DMS79 (cell line): ENCODE measurements at places on chromosomes 4 and X.
A peak's percentile ranks its signal among the peaks of the same experiment; 100 is the strongest.

- DNase-seq = no peak
Observed at GRCh38 chr4:115159141-115159540, 45.7 kb upstream of the NDST4 start.

DNA sequence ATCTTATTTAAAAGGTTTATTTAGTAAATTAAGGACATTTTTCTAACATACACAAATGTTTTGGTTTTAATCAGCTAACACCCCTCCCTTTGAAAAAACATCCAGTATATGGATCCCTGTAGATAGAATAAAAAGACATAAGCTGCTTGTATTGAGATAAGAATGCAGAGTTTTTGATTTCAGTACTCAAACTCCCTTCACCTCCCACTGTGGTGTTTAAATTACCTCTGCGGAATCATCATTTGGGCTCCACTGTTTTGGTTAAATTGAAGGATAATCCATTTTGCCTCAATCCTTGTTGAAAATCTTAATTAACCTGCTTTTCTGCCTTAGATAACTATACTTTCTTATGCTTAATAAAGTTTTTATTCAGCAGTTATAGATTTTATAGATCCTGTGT lies 27.6 kb downstream of the USP53 start:
- DNase-seq = no peak

- no peak for DNase-seq
Observed at GRCh38 chrX:43968359-43968781, 4.8 kb downstream of the NDP start.

DNA sequence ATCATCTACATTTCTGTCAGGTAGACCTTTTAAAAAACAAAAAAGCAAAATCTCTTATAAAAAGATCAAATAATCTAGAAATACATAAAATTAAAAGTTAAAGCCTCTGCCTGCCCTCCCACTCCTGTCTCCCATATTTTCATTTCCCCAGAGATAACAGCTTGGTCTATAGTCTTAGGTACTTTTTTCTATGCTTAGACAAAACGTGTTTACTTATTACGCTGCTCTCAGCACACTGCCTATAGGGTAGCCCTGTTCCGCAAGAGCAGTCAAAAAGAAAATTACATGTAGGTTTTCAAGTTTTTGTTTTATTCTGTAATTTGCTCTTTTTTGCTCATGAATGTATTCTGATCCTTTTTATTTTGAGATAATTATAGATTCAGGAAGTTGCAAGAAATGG lies 73.3 kb downstream of the TAF1 start:
- DNase-seq = no peak

- no peak for DNase-seq
Observed at GRCh38 chrX:85004255-85004654, 578 bp downstream of the APOOL start.

GRCh38 chrX:113947548-113947947 lies 636.3 kb upstream of the HTR2C start:
- no peak for DNase-seq

DNA sequence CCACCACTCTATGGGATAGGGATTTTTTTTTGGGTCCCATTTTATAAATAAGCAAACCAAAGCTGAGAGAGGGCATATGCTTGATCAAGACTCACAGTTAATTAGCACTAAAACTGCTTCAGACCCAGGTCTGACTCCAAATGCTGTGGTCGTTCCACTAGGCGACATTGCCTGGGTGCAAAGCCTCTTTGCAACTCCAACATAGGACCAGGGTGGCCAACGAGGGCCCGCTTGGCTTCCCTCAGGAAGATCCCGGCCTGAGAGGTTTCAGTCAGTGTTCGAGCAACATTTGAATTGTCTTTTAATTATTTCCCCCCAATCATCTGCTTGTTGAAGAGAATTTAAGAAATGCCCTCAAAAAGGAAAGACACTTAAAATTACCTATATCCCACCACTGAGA lies 11.2 kb downstream of the PJA1 start:
- DNase-seq = no peak

DNA sequence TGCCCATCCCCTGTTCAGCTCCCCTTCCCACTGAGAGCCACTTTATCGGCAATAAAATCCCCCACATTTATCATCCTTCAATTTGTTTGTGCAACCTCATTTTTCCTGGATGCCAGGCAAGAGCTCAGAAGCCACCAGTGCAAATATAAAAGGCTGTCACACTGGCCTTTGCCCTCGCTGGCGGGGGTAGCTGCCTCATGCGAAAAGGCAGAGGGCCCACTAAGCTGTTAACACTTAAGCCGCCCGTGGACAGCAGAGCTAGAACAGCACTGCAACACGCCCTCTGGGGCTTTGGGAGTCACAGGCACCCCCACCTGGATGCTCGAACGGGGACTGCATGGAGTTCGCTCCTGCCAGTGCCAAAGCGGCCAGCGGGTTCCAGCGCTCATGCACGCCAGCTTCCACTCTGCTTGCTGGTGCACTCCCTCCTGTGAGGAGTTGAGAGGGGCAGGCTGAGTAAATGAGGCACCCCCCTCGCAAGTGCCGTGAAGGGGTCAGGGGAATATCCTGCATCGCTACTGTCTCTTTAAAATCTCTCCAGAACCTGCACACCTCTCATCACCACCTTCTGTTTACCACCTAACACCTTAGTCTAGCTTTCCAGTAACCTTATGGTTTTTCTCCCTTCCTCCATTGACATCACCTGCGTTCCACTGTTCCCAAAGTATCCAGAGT lies 99.5 kb downstream of the SORBS2 start:
- no peak for DNase-seq

DNA sequence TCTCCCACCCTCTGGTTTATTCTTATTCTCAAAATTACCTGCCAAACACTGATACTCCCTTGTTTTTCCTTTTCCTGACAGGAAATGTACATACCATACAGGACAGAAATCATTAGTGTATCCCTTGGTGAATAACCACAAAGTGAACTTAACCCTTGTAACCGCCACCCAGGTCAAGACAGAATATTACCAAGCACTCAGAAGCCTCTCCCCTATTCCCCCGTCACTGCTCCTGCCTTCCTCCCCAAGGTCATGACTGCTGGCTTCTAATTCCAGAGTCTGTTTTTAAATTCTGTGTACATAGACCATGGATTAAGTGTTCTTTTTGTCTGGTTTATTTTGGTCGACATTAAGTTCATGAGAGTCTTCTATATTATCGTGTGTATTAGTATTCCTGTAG lies 37.7 kb downstream of the HTT start:
- DNase-seq = no peak

GRCh38 chr4:118836301-118837120 lies 585 bp upstream of the SEC24D start:
- peak; percentile 5 for DNase-seq

DNA sequence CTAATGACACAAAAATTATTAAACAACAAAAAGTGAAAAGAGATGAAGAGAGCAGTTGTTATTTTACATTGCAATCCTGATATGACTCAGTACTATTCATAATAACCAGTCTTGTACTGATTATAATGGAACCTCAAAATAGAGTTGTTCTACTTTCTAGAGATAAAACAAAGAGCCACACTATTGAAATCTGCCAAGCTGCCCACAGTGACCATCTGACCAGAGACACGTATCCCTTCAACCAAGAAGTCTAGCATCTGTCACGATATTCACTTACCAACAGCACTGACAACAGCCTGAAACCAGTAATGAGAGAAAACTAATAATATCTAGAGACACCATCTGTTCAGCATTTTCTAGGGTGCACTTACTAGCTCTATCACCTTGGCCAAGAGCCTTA lies 466.7 kb downstream of the NKX6-1 start:
- no peak for DNase-seq

- no peak for DNase-seq
Observed at GRCh38 chrX:28848707-28849106, 261.5 kb downstream of the IL1RAPL1 start.

DNA sequence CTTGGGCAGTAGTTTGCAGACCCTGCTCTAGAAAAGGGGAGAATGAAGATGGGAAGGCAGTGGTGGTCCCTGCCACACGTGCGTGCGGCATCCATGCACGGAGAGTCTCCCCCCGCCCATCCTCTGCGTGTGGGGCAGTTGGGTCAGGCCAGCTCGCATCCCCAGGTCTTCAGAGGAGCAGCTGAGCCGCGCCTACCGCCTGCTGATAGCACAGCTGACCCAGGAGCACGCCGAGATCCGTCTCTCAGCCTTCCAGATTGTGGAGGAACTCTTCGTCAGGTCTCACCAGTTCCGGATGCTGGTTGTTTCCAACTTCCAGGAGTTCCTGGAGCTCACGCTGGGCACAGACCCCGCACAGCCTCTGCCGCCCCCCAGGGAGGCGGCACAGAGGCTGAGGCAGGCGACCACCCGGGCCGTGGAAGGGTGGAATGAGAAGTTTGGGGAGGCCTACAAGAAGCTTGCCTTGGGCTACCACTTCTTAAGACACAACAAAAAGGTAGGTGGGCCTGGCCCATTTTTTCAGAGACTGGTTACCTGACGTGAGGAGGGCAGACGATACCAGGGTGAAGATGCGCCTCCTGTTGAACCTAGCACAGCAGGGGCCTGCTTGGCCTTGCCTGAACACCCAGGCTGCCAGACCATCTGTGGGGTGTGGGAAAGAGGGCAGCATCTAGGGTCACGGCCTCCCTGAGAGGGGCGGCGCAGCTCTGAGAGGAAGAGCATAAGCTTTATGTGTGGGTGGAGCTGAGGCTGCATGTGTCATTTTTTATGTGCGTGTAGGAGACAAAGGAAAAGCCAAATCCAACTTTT lies 2.6 kb downstream of the UVSSA start:
- DNase-seq = no peak

DNA sequence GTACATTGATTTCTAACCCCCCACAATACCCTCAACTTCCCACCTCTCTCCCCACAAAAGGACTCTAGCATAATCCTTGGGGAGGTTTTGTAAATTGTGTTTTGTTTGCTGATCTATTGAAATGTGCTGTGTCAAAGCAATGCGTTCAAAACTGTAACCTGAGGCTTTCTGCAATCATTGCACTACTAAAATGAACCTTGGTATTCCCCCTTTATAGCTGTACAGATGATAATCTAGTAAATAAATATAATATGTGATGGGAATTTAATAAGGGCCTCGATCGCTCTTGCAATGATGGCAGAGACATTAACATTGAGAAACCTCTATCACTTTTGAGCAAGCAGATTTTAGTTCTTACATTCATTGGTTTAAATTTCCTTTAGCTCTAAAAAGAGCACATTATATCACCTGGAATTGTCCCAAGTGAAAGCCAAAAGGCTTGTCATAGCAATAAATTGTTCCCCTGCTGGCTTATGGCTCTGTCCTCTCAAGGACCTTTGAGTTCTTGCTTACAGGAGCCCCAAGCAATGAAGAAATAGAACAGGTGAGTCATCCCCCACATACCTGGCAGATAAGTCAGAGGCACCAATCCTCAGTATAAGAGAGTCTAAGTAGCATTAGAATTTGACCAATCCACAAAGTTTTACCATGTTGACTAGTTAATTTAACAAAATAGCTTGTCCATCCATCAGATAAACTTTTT lies 18.4 kb upstream of the ACE2 start:
- no peak for DNase-seq

GRCh38 chrX:49166914-49167739 lies 4.6 kb downstream of the MAGIX start:
- peak; percentile 23 for DNase-seq

DNA sequence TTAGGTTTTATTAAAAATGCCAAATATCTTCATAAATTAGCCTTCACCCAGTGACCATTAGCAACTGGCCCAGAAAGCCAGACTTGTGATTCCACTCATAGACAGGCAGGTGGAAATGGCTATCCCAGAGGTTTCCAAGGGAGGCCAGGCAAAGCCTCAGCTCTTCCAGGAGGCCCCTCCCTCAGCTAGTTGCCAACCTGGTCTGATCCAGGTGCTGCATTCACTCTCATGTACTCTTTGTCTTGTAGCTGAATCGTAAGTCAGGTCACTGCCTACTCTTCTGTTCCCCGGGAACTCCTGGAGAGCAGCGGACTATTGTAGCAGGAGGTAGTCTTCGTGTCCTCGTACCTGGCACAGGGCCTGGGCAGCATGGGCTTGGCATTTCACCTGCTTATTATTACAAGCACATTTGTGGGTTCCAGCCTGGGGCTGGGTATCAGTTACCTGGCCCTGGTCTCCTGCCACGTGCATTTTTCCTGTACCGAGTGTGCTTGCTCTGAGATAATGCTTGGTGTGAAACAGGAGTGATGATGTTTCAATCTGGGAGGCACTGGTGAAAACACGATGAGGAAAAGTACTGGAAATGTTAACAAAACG lies 101.6 kb downstream of the FAM193A start:
- DNase-seq = no peak

DNA sequence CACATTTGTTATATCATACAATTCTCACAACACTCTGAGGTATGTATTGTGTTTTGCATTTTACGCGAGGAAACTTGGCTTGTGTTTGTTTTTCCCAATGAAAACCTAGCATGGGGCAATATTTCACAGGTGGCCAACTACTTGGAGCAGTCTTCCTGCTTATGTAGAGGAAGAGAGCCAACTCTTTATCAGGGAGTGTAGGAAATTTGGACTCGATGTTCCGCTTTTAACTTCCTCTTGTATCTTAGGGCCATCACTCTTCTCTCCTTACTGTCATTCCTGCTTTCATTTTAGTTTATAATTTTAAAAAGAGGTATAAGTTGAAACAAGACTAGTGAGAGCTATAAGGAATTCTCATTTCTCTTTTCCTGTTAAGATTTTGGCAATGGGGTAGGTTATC lies 107.7 kb upstream of the RPS6KA3 start:
- DNase-seq = no peak

DNA sequence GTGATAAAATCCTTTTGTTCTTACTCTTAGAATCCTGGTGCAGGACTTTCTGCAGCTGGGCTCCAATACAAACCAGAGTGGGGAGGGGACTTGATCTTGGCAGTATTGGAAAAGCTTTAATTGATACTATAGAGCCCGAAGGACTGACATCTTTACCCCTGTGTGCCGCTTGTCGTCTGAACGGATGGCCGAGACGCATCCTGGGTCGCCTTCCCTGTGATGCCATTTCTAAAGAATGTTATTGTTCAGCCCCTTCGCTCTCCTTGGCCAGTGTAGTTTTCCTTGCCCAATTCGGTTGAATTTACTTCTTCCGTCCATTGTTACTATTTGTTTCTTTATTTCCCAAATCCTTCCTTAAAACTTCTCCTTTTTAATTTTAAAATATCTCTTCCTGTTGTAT lies 80.9 kb downstream of the CLDN34 start:
- DNase-seq = no peak

DNA sequence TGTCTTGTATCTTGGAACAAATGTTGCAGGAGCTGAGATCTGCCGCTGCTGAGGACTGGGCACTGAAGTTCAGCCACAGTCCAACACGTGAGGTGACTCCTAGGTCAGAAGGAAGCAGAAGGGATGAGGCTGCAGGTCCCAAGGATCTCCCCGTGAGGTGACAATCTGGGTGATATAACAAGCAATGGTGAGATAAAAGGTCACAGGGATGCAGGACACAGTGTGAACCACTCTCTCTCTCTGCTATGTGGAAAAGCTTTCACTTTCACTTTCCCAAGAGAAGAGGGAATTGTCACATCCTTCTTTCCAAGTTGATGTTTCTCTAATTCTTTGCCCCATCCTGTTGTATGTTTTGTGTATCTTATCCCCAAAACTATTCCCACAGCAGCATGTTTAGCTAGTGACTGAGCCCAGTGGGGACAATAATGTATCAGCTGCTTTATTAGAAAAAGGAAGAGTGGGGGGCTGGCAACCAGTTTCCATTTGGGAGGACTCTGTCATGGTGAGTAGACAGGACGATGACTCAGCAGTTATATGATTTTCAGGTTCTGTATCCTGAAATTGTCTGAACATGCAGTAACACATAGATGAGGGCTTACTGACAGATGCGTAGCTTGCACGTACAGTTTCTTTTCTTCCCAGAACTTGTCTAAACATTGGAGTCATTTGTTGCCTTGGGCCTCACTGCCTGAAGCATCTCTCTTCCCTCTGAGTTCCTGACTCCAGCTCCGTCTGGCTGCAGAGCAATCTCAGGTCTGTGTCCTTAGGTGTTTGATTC lies 1415.8 kb upstream of the TENM3 start:
- no peak for DNase-seq
